Thymus (tissue), 14 donors: ENCODE measurements at places on chromosomes 4 and X.

DNA sequence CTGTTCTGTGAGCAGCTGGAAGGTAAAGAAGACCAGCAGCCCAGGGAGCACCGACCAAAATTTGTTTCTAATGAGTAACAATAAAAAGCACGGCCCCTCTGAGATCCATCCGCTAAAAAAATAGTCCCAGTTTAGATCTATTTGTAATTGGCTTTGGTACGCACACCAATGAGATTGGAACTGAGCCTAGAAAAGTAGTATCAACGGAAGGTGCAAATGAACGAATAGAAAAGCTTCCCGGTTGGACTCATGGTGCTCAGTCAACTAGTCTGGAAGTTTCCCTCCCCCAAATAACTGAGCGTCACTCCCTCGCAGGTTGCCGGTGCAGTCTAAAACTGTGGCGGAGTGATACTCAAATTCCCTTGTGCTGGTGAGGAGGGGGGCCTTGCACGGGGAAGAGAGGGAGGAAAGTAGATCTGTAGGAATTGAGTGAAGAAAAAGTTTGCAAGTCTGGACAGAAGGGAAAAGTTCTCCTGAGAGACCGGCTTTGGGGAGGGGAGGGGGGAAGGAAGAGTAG, at the start of gene COL4A5:
Gene COL4A5, plus strand, starts transcription at position 413 of the 517 bp plus-strand sequence. CDS start 288 bp downstream, outside the sequence.
- H3K4me1 ChIP-seq, result peaks cover 6% of the 10 kb centered on the region
- peak; percentile 44 for DNase-seq
- H3K36me3 ChIP-seq, result no peaks in the 10 kb centered on the region
- H3K27me3 ChIP-seq, result peaks cover 19% of the 10 kb centered on the region

DNA sequence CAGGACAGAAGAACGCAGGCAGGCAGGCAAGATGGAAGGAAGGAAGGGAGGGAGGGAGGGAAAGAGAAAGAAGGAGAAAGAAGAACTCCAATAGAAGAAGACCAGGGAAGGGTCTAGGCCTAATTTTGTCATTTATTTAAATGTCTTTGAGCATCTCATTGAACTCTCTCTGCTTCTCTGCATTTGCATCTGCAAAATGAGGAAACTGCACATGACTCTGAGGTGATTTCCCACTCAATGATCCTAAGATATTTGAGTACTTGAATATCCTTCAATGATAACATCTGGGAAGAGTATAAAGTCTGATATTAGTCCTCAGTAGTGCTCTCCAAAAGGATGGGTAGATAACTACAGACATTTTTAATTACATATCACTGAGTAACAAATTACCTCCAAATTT, 33.1 kb upstream of the RBPJ start:
- H3K27ac ChIP-seq, result peak overlapping the region; percentile 10
- no peaks in the 10 kb centered on the region for H3K36me3 ChIP-seq
- no peak for DNase-seq
- no peaks in the 10 kb centered on the region for H3K4me1 ChIP-seq

DNA sequence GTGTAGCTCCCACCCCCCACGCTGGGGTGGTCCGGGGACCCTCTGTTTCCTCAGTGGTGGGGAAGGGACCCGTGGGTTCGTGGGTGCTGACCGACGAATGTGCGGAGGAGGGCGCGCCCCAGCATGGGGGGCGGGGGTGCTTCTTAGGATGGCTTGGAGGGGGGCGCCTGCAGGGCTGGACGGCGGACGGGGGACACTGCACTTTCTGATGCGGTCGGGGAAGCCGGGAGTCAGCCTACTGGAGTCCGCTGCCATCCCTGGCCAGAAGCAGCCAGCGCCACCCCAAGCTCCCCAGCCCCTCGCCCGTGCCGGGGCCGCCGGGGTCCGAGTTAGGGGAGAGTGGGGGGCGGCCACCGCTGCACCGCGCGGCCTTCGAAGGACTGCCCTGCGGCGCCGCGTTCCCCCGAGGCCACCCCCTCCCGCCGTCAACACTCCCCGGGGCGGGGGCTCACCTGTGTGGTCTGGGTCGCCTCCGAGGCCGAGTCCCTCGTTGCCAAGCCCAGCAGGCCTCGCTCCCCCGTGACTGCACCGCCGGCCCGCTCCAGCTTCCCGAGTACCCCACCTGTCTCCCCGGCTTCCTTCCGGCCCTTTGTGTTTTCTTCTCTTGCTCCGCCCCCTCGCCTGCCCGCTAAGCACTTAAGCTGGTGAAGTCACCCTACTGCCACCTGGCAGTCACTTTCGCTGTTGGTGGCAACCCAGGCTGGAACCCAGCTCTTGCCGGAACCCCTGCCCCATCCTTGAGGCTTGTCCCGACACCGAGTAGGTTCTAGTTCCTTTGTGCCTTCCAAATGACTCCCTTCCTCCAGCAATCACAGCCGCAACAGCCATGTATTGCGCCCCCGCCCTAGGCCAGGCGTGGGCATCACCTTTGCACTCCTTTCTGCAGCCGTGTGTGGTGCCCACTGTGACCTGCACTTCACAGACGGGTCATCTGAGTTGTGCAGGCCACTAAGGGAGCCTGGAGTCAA, at the start of gene OCIAD2:
Gene OCIAD2, minus strand, starts transcription at position 569 of the 968 bp plus-strand sequence. CDS start 2,225 bp downstream, outside the sequence.
- peaks cover 21% of the 10 kb centered on the region for H3K4me1 ChIP-seq
- peak within 1 kb of the TSS; percentile 70 for H3K4me3 ChIP-seq
- peak; percentile 75 for DNase-seq
- H3K36me3 ChIP-seq, result peaks cover 11% of the 10 kb centered on the region
- H3K27me3 ChIP-seq, result no peaks in the 10 kb centered on the region

GRCh38 chr4:149008415-149009025, 566.3 kb upstream of the NR3C2 start:
- DNase-seq, result no peak
- H3K27ac ChIP-seq, result no peak overlapping the region
- no peaks in the 10 kb centered on the region for H3K36me3 ChIP-seq
- no peaks in the 10 kb centered on the region for H3K4me1 ChIP-seq
- no peak overlapping the region for H3K4me3 ChIP-seq
- H3K27me3 ChIP-seq, result no peaks in the 10 kb centered on the region

DNA sequence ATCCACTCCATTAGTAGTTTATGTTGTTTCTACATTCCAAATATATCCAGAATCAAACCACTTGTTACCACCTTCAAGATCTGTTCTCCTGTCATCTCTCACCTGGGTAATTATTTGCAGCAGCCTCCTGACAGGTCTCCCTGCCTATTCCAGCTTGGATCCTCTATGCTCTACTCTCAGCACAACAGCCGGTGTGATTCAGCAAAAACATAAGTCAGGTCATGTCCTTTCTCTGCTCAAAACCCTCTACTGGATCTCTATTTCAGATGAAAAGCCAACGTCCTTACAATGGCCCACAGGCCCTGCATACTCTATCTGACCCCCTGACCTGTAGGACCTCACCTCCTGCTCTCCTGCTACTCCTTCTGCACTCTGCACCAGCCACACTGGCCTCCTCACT, 84.5 kb downstream of the NHSL2 start:
- no peaks in the 10 kb centered on the region for H3K36me3 ChIP-seq
- DNase-seq, result no peak
- no peaks in the 10 kb centered on the region for H3K27me3 ChIP-seq
- no peak overlapping the region for H3K27ac ChIP-seq

DNA sequence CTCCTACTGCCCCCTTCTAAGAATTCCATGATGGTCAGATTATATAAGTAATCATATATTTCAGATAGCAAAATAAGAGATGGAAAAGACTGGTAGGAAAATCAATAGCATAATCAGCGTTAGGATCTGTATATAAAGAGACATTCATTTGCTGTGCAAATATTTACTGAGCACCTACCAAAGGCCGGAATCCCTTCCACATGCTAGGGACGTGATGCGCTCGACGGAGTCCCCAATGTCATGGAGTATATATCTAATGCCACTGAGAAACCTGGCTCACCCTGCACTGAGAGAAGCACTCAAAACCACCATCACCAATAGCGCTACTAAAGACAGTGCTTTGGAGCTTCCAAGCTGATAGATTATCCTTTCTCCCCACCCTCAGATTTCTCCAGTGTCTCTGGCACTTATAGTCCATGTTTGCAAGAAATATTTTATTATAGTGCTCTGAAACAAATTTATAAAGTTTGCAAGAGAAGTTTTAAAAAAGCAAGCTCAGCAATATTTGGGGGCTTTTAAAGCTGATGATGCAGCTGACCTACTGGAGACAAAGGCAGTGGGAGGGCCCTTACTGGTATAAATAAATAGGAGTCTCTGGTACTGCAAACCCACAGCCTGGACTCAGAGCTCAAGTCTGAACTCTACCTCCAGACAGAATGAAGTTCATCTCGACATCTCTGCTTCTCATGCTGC, at the start of gene CXCL13:
Gene CXCL13, plus strand, starts transcription at position 611 of the 693 bp plus-strand sequence. Its CDS starts 46 bp downstream, at position 657.
- no peak for DNase-seq
- peaks cover 7% of the 10 kb centered on the region for H3K27me3 ChIP-seq
- H3K4me3 ChIP-seq, result no peak within 1 kb of the TSS
- no peak within 1 kb of the TSS for H3K27ac ChIP-seq
- no peaks in the 10 kb centered on the region for H3K4me1 ChIP-seq
- no peaks in the 10 kb centered on the region for H3K36me3 ChIP-seq

- DNase-seq, result peak; percentile 65
- no peaks in the 10 kb centered on the region for H3K36me3 ChIP-seq
- no peak overlapping the region for H3K4me3 ChIP-seq
- H3K27ac ChIP-seq, result no peak overlapping the region
- H3K4me1 ChIP-seq, result no peaks in the 10 kb centered on the region
- no peaks in the 10 kb centered on the region for H3K27me3 ChIP-seq
Observed at GRCh38 chr4:76748649-76749048, 149.3 kb downstream of the SOWAHB start.

DNA sequence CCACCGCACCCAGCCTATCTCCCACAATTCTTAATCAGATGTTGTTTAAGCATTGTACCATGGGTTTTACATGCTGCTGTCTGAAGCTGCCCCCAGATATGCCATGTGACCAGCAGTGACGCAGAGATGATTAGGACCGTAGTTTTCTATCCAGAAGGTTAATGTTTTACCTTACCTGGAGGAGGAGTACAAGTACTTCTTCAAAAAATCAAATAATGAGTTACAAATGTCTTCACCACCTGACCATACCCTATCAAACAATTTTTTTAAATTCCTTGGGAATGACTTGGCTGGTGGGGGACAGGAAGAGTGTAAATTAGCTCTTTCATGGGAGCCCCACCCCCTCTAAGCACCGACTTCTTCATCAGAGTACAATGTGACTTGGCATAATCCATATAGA, 16.2 kb upstream of the SGMS2 start:
- no peaks in the 10 kb centered on the region for H3K27me3 ChIP-seq
- no peaks in the 10 kb centered on the region for H3K36me3 ChIP-seq
- no peak overlapping the region for H3K4me3 ChIP-seq

- DNase-seq, result no peak
- no peaks in the 10 kb centered on the region for H3K4me1 ChIP-seq
- H3K27ac ChIP-seq, result no peak overlapping the region
- no peaks in the 10 kb centered on the region for H3K27me3 ChIP-seq
Observed at GRCh38 chr4:113478032-113478431, 283.5 kb downstream of the CAMK2D start.

- no peak overlapping the region for H3K4me3 ChIP-seq
- no peaks in the 10 kb centered on the region for H3K4me1 ChIP-seq
- H3K27ac ChIP-seq, result no peak overlapping the region
- DNase-seq, result no peak
- no peaks in the 10 kb centered on the region for H3K27me3 ChIP-seq
- no peaks in the 10 kb centered on the region for H3K36me3 ChIP-seq
Observed at GRCh38 chr4:176856421-176856820, 63.7 kb upstream of the VEGFC start.

GRCh38 chrX:2538031-2538757, 37.4 kb upstream of the DHRSX start:
- H3K27me3 ChIP-seq, result no peaks in the 10 kb centered on the region
- H3K4me3 ChIP-seq, result no peak overlapping the region
- no peak overlapping the region for H3K27ac ChIP-seq

GRCh38 chr4:39114436-39114835, 52.4 kb downstream of the KLHL5 start:
- no peak overlapping the region for H3K4me3 ChIP-seq
- H3K36me3 ChIP-seq, result peaks cover 3% of the 10 kb centered on the region
- H3K27ac ChIP-seq, result no peak overlapping the region

DNA sequence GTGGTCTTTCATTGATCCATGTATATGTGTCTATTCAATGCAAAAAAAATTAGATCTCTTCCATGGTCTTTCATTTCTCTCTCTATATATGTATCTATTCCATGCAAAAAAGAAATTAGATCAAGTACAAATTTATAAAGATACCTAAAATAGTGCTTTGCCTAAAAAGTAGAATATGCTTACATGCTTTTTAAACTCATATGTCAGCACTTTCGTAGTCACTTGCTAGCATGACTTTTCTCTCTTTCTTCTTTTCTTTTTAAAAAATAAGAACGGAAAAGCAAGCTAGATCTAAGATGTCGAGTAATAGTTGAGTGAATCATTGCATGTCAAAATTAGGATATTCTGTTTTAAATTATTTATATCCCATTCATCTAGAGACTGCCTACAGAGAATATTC, 50.9 kb downstream of the PKD2 start:
- no peaks in the 10 kb centered on the region for H3K4me1 ChIP-seq
- no peaks in the 10 kb centered on the region for H3K27me3 ChIP-seq
- no peak overlapping the region for H3K27ac ChIP-seq
- peaks cover 18% of the 10 kb centered on the region for H3K36me3 ChIP-seq
- no peak overlapping the region for H3K4me3 ChIP-seq

- H3K36me3 ChIP-seq, result no peaks in the 10 kb centered on the region
- no peaks in the 10 kb centered on the region for H3K4me1 ChIP-seq
- H3K27me3 ChIP-seq, result no peaks in the 10 kb centered on the region
- H3K4me3 ChIP-seq, result no peak overlapping the region
- no peak for DNase-seq
Observed at GRCh38 chr4:78596111-78596742, 44.7 kb downstream of the ANXA3 start.

- DNase-seq, result no peak
- H3K36me3 ChIP-seq, result no peaks in the 10 kb centered on the region
- no peaks in the 10 kb centered on the region for H3K4me1 ChIP-seq
Observed at GRCh38 chrX:149302705-149303104, 202.4 kb downstream of the IDS start.

- H3K4me1 ChIP-seq, result no peaks in the 10 kb centered on the region
- H3K27me3 ChIP-seq, result no peaks in the 10 kb centered on the region
- H3K4me3 ChIP-seq, result no peak overlapping the region
- H3K27ac ChIP-seq, result no peak overlapping the region
- H3K36me3 ChIP-seq, result no peaks in the 10 kb centered on the region
Observed at GRCh38 chr4:118141240-118141639, 107.0 kb downstream of the NDST3 start.

DNA sequence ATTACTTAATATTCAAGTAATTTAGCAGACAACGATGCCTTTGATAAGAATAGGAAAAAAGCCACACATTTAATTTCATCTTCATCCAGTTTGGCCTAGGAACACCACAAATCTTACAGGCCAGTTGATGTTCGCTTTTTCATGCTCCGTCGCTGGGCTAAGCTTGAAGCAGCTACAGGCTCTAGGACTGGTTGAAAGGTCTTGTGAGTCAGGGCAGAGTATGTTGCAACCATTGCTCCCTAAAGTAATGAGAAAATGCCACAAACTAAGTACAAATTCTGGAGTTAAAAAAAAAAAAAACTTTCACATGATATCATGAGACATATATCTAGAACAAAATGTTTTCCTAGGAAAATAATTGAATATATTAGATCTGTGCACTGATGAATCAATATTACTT, 123.8 kb downstream of the RPS6KA6 start:
- H3K27ac ChIP-seq, result no peak overlapping the region
- no peak for DNase-seq
- H3K4me1 ChIP-seq, result no peaks in the 10 kb centered on the region
